ENCODE measurements at places on chromosomes 1 and 21.
A peak's percentile ranks its signal among the peaks of the same experiment; 100 is the strongest.

DNA sequence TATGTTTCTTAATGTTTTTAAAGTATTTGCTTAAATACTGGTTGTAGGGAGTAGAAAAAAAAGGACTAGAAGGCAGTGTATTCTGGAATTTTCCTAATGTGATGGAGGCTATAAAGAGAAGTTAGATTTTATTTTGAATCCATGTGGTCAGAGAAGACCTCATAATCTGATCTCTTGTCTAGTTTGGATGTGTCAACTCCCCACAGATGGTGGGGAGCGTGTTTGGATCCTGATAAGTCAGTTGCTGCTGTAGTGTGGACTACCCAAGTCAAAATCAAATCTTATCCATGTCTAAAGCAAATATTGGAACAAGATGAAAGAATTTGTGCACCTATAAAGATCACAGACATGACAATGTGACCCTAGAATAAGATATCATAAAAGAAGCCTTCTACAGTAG is 918.0 kb downstream of the LTN1 start:
- no peak for DNase-seq

GRCh38 chr1:37458551-37458950 is 15.8 kb upstream of the ZC3H12A start:
- peak; percentile 28 for DNase-seq

DNA sequence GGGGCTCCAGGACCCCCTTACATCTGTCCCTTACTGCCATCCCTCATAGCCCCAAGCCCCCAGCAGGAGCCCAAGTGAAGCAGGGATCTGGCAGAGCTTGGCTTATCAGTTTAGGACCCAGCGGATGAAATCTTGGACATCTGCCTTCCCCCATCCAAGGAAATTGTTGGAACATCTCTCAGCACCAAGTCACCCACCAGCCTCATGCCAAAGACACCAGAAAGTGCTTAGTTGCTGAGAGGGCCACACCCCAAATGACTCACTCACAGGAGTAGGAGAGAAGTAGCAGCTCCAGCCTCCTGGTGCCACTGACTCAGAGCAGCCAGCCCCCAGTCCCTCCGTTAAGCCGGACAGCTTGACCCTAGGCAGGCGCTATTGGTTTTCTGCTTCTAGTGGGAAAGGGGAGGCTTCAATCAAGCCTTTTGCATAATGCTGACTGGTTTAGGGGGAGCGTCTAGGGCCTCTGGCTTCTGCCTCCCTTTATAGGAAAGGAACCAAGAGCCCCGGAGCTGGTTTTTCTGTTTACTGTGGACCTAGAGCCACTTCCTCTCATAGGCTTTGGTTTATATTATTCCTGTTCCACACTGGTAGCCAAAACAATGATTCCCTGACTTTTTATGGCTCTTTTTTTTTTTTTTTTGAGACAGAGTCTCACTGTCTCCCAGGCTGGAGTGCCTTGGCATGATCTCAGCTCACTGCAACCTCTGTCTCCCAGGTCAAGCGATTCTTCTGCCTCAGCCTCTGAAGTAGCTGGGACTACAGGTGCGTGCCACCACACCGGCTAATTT is 114.2 kb upstream of the IPO9 start:
- no peak for DNase-seq

- no peak for DNase-seq
Observed at GRCh38 chr1:64979358-64979757, 13.0 kb upstream of the JAK1 start.

- DNase-seq: no peak
Observed at GRCh38 chr1:178509414-178510007, 3.4 kb upstream of the TEX35 start.

DNA sequence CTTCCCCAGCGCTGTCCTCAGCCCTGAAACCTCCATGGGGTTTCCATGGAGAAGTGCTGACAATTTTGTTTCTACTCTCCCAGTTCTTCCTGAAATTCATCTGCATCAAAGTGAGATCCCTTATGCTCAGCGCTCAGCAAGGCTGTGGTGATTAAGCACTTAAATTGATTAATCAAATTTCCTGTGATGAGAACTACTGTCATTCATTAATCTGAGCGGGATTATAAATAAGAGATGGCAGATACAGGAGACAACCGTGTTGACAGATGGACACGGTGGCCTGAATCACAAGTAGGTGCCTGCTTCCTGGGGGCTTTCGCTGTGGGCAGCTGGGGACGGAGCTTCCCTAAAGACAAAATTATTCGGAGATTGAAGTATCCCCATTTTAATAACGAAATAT is 329.1 kb upstream of the VAMP3 start:
- no peak for DNase-seq

DNA sequence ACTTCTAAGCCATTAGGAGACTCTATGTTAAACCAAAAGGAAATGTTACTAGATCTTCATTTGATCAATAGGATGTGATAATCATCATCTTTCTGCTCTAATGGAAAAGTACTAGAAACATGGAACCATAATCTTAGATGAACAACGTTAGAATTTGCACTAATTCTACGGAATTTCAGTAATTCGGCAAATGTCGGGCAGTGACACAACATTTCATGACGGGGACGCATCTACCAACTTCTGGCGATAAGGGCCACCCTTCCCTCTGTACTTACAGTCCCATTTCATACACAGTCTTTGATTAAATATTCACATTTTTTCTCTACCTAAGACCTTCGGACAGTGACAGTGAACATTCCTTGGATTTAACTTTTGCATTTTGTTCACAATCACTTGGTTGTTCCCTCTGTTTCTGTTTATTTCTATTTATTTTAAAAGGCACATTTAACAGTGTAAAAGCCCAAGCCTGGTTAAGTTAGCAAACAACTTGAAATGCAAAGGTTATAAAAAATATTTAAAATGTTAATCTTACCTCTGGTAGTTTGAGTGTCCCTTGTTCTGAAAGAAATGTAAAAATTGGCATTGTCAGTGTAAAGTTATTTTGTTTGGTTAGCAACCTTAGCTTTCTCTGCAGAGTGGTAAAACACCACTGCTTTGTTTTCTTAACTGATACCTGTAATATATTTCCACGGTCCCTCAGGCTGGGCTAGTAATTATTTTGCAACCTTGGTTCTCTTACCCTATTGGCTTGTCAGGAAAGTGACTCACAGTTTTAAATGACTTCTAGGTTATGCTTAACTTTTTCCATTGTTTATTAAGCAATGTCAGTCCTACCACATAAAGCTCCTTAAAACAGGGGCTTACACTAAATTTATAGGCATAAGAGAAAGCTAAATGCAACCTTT is 276.9 kb downstream of the VAV3 start:
- DNase-seq: no peak

DNA sequence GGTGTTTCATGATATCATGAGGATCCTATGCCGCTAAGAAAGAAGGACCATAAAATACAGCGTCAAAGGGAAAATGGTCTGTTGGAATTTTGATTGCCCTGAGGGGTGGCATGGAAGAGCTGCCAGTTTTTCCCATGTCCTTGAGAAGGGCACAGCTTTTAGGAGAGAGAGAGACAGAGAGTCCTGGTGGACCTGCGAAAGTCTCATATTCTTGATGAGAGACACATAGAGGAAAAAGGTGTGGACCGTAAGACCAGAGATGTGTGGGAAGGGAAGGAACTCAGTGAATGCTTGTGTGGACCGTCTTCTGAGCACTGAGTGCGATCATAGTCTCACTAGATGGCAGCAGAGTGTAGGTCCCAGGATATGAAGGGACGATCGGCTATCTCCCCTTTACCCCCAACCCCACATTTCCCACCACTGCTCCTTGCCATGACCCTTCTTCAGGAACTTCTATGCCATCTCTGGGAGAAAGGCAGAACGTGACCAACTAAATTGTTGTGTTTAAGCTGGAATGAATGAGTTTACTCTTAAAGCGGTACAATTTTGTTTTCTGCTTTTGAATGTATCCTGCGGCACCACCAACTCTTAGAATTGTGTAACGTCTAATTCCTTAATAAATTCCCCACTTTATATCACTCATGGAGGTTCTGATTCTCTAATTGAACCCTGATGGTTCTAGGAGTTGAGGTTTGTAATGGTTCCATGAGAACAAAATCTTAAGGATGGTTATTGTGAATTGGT is 117.7 kb downstream of the CTH start:
- peak; percentile 13 for DNase-seq

DNA sequence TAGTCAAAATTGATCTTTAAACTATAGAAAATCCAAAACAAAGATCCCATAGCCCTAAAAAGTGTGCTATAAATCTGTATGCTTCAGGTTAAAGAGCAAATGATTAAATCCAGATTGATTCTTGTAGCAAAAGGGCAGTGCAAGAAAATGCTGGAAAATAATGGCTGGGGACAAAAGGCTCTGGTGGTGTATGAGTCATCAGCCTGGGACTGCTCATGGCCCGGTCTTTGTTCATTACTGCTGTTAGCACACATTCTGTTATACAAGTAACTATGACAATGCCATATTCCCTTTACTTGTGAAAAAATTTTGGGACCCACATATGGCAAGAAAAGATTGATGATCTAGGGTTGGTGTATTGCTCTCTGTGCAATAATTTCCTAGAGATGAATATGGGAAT is 89.1 kb downstream of the RWDD3 start:
- no peak for DNase-seq

GRCh38 chr21:33202464-33203363 is 27.0 kb upstream of the IFNAR2 start:
- no peak for DNase-seq

- DNase-seq: no peak
Observed at GRCh38 chr1:231383159-231383860, 38.8 kb downstream of the EGLN1 start.

DNA sequence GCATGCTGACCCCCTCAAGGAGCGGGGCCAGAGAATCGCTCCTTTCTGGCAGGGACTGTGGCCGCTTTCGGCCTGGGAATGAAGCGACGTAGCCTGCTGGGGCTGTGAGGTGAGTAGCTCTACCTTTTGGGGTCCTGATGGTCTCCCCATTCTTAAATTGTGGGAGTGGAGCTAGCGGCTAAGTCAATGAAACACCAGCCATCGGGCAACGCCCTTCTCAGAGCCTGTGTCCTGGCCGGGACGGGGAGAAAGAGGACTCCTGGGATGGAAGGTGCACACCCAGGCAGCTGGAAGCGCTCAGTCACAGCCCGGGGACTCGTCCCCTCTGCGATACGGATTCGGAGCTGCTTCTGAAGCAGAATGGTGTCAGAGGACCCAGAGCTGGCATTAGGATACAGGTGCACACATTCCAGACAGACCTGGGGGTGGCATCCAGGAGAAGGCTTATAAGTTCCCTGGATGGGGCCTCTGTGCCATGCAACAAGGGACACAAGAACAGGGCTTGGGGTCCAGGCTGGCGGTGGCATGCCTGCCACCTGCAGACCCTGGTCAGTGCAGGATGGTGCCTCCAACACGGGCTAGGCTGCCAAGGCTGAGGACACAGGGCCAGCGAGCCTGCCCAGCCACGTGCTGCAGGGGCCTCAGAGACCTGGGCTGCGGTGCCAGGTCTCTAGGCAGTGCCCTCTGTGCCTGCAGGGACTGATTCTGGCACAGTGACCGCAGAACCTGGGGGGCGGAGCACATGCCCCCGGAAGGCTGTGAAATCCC is 945 bp upstream of the WNT9A start:
- DNase-seq: no peak

GRCh38 chr1:65558215-65558614 is 137.7 kb downstream of the LEPR start:
- DNase-seq: no peak

DNA sequence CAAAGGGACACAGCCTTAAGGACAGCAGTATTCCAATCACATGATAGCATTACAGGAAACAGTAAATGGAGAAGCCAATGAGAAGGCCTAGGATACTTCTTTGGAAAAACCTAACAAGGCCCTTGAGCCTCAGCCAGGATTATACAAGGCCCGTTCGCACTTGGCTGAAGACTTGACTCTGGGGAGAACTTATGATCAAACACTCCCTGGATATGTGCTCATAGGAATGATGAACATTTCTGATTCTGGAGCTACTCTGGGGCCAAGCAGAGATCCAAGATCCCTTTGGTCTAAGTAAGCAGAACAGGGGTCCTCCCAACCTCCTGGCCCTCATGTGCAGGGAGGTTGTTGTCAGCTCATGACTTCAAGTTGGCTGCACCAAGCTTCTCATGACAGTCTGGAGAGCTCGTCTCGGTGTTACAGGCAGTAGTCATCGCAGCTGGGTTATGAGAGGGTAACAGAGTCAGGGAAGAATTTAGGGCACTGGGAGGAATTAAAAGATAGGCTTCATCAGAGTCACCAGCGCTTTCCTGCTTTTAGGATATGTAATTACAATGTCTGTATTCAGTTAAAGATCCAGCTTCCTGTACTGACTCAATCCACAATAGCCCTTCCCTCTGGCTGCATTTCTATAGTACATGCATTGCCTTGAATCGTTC is 92.5 kb upstream of the IRF2BP2 start:
- DNase-seq: no peak

- no peak for DNase-seq
Observed at GRCh38 chr1:244052728-244053312, 1.7 kb downstream of the ZBTB18 start.

GRCh38 chr1:59978026-59978425 is 51.5 kb upstream of the CYP2J2 start:
- DNase-seq: no peak

DNA sequence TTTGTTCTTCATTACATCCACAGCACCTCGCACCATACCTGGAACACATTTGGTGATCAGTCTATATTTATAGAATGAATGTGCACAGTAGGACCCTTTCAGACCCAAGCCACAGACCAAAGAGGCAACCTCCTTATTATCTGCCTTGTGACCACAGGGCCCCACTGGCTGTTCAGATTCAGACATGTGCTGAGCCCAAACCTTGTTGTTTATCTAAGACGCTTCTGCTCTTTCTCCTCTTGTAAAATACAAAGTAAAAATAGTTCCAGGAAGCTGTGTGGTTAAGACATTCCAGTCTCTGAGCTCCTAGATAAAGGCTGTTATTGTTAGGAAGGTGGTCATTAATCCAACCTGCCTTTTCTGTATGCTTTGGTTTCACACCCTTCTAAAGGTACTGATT is 3.6 kb upstream of the SCMH1 start:
- no peak for DNase-seq

DNA sequence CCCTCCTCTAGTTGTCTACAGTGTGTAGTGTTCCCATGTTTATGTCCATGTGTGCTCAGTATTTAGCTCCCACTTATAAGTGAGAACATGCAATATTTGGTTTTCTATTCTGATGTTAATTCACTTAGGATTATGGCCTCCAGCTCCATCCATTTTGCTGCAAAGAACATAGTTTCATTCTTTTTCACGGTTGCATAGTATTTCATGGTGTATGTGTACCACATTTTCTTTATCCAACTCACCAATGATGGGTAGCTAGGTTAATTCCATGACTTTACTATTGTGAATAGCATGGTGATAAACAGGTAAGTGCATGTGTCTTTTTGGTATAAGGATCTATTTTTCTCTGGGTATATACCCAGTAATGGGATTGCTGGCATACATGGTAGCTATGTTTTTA is 67.0 kb downstream of the TBX19 start:
- DNase-seq: no peak
